ENCODE measurements at places on chromosomes 4 and X.

- no peak for DNase-seq
Observed at GRCh38 chrX:94288325-94288724, 614.3 kb downstream of the FAM133A start.

GRCh38 chr4:176927664-176928063 is 134.9 kb upstream of the VEGFC start:
- no peak for DNase-seq

- peak; percentile 66 for DNase-seq
Observed at GRCh38 chrX:65667503-65668376, at the start of gene MSN. Gene MSN (plus strand): TSS chrX:65667654. CDS start chrX:65667842, 188 bp downstream.

GRCh38 chr4:40256329-40256728 is 59.5 kb downstream of the RHOH start:
- no peak for DNase-seq

DNA sequence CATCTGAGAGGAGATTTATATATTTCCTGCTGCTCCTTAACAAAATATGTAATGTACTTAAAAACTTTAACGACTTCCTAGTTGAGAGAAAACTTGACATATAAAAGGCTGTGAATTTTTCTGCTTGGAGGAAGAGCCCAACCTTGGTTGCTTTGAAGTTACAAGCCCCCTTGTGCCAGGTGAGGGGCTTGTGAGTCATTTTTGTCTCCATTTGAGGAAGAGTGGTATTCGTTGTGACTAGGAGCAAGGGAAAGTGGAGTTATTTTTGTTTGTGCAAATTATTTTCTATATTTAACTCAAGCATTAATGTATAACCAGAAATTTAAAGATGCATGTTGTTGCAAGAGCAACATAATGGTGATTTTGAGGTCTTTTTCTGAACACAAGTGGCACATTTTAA is 99.0 kb upstream of the DDX3X start:
- DNase-seq: no peak

- DNase-seq: no peak
Observed at GRCh38 chr4:85431156-85431555, 43.8 kb upstream of the ARHGAP24 start.

DNA sequence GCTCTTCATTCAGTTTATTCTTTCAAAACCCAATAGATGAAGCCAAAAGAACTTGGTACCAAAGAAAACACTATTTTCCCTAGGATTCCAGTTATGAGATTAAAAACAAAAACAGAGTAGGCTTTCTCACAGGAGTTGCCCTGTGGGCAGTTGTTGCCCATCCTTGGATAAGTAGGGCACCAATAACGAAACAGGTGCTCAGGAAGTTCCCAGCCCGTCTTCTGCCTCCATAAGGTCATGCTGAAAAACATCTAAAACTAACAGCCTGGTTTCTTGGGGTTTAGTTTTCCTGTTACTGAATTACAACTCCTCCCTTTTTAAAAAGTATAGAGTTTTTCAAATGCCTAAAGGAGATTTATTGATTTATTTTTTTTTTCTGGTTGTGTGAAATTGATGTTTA is 14.7 kb downstream of the TSPAN5 start:
- no peak for DNase-seq

GRCh38 chr4:22986881-22987280 is 294.1 kb downstream of the GBA3 start:
- no peak for DNase-seq

DNA sequence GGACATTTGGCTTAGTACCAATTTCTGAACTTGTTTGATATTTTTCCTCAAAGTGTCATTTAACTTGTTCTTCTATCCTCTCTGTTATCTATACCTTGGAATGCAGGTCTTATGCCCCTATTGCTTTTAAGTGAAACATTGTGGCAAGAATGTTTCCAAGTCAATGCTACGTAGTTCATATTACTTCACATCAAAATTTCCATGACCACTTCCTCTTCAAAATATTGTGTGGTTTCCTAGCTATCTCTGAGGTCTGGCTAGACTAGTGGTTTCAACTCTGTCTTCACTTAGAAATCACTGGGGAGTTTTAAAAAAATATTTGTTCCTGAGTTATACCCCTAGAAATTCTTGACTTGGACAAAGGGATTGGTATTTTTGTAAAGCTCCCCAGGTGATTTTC is 20.2 kb upstream of the RASGEF1B start:
- DNase-seq: no peak

DNA sequence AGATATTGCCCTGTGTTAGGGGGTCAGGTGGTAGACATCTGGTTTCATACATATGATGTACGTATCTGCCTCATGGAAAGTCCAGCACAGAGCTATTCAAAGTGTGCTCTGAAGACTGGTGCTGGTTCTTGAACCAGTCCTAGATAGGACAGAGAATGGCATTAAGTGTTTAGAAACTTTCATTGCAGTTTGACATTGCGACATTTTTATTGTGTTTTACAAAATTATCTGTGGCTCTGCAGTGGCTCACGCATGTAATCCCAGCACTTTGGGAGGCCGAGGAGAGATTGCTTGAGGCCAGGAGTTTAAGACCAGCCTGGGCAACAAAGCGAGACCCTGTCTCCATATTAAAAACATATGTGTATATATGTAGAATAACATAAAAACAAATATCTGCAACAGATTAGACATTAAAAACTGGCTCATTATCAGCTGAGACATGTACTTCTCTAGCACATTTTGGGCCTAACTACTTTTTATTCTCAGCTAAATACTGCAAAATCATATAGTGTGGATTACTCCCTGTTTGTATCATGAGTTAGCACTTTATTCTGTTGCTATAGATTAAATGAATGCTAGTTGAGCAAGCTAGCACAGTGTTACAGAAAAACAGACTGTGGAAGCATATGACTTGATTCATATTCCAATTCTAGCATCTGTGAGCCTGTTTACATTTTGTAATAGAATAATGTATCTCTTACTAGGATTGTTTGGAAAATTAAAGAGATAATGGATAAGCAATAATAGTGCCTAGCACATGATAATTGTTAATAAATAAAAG is 57.1 kb downstream of the USP9X start:
- no peak for DNase-seq

- no peak for DNase-seq
Observed at GRCh38 chr4:162360369-162361149, 196.8 kb upstream of the FSTL5 start.

DNA sequence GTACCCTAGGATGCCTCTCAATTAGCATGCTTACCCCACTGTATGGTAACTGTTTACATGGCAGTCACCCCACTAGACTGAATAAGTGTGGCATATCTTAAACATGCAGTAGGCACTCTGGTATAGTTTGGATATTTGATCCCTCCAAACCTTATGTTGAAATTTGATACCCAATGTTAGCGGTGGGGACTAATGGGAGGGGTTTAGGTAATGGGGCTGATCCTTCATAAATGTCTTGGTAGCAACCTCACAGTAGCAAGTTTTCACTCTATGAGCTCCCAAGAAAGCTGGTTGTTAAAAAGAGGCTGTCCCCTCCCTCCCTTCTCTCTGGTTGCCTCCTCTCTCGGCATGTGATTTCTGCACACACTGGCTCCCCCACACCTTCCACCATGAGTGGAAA is 10.1 kb downstream of the TMEM150C start:
- DNase-seq: no peak

DNA sequence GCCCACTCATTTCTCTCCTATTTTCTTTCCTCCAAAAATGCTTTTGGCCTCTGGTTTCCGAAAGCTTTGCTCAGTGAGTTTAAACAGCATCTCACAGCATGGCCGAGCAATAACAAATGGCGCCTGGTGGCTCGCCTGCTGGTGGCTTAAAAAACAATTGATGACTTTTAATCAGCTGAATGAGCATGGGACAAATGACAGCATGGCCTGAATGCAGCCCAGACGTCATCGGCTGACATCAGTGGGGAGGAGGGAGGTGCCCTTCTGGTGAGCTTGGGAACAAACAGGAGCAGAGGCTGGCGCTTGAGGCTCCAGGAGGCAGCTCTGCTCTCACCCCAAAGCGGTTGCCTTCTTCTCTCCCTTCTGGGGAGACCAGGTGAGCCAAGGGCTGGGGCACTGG is 286.4 kb downstream of the BCOR start:
- DNase-seq: no peak

GRCh38 chr4:150987204-150987603 is 27.9 kb downstream of the LRBA start:
- no peak for DNase-seq

DNA sequence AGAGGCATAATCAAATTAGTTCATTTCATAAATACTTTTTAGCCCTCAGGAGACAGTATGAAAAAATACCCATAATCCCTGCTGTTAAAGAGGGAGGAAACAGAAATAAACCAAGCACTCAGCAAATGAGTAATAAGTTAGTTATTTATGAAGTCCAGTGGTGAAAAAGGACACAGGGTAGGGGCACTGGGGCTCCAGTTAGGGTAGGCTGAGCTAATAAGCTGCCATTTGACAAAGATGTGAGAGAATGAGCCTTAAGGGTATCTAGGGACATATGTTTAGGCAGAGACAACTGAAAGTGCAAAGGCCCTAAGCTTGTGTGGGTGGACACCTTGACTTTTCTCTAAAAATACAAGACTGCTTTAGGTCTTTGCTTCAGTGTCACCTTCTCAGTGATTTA is 94.4 kb downstream of the IL15 start:
- DNase-seq: no peak

DNA sequence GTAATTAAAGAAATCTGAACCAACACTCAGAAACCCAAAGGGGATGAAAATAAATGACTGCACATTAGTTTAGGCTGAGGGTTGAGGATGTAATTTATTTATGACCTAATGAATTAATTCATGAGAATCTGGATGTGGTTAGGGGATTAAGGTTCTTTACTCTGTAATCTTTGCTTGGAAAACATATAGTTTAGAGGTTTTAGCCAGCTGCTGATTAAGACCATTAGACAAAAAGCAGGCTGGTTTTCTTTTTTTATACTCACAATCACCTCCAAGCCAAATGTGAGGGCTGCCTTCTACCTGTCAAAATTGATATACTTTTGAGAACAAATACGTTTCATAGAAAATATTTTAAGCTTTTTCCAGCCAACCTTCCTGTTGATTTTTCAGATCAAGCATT is 2705.8 kb downstream of the PCDH7 start:
- no peak for DNase-seq

- DNase-seq: no peak
Observed at GRCh38 chr4:1469043-1469442, 62.8 kb upstream of the NKX1-1 start.

- DNase-seq: no peak
Observed at GRCh38 chr4:22029803-22030202, 81.2 kb upstream of the KCNIP4 start.

GRCh38 chr4:87130985-87131703 is 89.3 kb downstream of the KLHL8 start:
- DNase-seq: no peak

GRCh38 chr4:122132891-122133290 is 19.2 kb upstream of the BLTP1 start:
- no peak for DNase-seq

GRCh38 chrX:68574240-68574639 is 73.2 kb upstream of the STARD8 start:
- DNase-seq: no peak

DNA sequence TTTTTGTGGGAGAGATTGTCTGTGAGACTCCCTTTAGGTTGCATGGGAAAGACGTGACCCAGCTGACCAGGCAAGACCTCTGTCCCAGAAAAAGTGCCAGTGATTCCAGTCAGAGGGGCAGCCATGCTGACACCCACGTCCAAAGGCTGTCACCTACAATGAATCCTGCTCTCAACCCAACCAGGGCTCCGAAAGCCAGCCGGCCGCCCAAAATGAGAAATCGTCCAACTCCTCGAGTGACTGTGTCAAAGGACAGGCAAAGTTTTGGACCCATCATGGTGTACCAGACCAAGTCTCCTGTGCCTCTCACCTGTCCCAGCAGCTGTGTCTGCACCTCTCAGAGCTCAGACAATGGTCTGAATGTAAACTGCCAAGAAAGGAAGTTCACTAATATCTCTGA is 5.5 kb downstream of the SLITRK2 start:
- DNase-seq: no peak

DNA sequence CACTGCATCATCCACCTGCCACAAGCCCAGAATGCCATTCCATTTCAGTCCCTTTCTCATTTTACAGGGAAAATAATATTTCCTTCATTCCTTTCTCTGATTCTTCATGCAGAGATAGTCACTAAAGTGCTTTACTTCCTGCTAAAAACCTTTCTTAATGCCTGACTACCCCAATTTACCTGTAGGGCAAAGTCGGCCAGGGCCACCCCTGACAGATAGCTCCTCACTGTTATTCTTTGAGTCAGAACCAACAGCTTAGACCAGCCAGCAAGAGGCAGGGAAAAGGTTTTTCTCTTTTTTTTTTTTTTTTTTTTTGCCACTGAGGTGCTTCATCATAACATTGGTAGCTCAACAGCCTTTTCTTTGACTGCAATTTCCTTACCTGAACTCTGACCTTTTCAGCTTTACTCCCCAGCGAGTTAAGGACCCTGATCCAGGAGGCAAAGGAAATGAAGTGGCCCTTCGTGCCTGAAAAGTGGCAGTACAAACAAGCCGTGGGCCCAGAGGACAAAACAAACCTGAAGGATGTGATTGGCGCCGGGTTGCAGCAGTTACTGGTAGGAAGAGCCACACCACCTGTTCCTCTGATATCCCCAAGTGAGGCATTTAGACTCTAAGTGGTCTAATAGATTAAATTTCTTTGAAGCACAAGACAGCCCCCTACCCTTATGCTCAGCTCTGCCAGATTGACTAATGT is 85.0 kb downstream of the ALPK1 start:
- no peak for DNase-seq
